ENCODE measurements at places on chromosomes 1 and 21. TPM values are rescaled to one million over a fixed set of nuclear protein-coding genes. Genes with fewer than 3 reads are reported as not detected.

DNA sequence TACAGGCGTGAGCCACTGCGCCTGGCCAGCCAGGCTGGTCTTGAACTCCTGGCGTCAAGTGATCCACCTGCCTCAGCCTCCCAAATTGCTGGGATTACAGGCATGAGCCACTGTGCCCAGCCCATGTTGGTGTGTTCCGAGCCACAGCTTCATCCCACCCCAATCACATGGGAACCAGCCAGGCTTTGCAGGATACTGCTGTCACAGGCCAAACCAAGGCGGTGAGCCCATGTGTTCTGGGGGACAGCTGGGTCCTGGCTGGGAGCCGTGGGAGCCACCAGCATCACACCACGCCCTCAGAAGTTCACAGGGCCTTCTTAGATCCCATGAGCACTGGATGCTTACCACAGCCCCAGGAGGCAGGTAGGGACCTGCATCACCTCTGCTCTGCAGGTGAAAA is 56.9 kb downstream of the DHRS3 start:
- no peak for DNase-seq

DNA sequence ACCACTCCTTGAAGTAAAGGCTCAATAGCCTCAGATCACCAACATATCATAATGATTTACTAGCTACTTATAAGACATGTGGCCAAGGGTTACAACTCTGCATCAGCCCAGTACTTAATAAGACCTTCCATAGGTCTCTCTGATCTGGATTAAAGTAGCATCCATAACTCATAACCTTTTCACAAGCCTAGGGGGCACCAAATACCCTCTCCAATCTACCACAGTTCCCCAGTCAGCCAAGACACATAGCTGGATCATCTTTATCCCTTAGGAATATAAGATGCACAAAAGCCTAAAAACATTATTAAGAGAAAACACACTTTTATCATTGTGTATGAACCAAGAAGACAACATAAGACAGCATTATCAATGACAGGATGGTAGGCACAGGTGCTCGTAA is 22.1 kb downstream of the SSX2IP start:
- no peak for DNase-seq

- DNase-seq, result no peak
Observed at GRCh38 chr1:62810420-62811274, 26.7 kb downstream of the ATG4C start.

- no peak for DNase-seq
Observed at GRCh38 chr1:178161516-178161915, 67.6 kb downstream of the RASAL2 start.

DNA sequence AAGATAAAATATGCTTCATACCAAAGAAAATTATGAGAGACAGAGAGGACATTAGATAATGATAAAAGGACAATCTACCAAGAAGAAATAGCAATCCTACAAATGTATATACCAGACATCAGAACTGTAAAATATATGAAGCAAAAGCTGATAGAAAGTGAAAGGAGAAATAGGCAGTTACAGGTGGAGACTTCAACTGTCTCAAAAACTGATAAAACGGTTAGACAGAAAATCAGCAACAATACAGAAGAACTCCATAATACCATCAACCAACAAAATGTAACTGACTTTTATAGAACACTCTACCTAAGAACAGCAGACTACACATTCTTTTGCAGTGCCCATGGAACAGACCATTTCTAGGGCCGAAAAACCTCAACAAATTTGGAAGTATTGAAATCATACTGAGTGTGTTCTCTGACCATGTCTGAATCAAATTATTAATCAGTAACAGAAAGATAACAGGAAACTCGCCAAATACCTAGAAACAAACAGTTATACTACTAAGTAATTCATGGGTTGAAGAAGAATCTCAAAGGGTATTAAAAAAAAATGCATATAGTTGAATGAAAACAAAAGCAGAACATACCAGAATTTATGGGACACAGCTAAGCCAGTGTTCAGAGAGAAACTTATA is 132.1 kb downstream of the RPS6KC1 start:
- DNase-seq, result no peak

DNA sequence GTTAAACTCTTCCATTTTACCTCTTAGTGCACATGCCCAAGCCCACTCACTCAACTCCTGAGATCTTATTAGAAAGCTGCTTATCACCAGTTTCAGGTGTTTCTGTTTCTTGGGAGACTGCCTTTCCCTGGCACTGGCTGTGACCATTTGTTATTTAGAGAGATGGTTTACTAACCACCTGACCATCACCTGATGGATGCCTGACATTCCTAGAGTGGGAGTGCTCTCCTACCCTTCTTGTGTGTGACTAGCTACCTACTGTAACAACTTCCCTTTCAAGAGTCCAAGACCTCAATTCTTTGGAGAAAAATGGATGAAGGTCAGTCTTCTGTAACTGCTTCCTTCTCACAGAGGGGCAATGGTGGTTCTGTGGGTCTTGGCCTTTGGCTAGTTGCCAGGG is 755.2 kb upstream of the ADAMTS5 start:
- DNase-seq, result no peak

DNA sequence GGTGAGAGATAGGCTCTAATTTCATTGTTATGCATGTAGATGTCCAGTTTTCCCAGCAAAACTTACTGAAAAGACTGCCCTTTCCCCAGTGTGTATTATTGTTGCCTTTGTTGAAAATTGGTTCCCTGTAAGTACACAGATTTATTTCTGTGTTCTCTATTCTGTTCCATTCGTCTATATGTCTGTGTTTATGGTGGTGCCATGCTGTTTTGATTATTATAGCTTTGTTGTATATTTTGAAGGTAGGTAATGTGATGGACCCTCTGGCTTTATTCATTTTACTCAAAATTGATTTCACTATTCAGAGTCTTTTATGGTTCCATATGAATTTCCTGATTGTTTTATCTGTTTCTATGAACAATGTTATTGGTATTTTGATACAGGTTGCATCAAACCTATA is 375.8 kb upstream of the VAMP3 start:
- DNase-seq, result no peak

- no peak for DNase-seq
Observed at GRCh38 chr1:155166471-155167165, 6.5 kb downstream of the KRTCAP2 start.

DNA sequence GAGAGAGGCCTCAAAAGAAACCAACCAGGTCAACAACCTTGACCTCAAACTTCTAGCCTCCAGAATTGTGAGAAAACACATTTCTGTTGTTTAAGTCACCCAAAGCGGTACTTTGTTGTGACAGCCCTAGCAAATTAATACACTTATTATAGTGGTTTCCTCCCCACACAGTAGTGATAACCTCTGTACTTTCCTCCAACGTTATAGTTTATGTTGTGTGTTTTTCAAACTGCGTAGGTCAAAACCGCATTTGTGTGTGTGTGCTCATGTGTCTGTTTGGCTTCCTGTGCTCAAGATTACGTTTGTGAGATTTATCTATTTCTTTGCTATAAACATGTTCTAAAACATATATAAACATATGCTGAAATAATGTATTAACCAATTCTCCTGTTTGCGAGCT is 667.8 kb upstream of the USP24 start:
- DNase-seq, result no peak

- no peak for DNase-seq
Observed at GRCh38 chr1:157034137-157034800, 11.3 kb downstream of the ARHGEF11 start.

DNA sequence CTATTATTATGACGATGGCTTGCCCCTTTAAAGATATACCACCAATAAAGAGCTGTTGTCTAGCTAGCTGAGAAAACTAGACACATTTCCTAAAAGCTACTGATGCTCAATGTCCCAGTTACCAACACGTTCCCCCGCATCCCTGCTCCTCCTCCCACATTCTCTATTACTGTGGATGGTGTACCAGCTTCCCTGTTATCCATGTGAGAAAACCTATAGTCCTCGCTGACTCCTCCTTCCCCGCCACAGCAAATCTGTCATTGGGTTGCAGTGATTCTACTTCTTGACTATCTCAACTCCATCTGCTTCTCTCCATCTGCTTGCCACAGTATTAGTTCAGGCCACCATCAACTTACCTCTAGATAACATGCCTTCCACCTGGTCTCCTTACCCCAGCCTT is 337.5 kb downstream of the KCNH1 start:
- DNase-seq, result peak; percentile 47

DNA sequence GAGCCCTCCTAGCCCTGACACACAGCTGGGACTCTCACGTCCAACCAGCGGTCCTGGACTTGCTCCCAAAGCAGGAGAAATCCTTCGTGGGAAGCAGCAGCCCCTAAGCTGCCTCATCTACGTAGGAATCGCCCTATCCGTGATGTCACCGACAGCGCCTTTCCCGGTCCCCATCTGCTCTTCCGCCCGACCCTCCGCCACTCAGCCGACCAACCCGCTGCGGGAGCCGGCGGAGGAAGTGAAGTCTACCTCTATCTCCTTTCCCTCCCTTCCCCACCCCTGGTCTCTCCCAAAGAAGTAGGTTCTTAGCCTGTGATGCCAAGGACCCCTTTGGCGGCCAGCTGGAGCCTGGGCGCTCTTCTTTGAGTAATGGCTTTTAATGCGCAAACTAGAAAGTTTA is 272.1 kb downstream of the FAM72C start:
- DNase-seq, result no peak

- no peak for DNase-seq
Observed at GRCh38 chr1:33246171-33246570, 10.1 kb upstream of the ZNF362 start.

DNA sequence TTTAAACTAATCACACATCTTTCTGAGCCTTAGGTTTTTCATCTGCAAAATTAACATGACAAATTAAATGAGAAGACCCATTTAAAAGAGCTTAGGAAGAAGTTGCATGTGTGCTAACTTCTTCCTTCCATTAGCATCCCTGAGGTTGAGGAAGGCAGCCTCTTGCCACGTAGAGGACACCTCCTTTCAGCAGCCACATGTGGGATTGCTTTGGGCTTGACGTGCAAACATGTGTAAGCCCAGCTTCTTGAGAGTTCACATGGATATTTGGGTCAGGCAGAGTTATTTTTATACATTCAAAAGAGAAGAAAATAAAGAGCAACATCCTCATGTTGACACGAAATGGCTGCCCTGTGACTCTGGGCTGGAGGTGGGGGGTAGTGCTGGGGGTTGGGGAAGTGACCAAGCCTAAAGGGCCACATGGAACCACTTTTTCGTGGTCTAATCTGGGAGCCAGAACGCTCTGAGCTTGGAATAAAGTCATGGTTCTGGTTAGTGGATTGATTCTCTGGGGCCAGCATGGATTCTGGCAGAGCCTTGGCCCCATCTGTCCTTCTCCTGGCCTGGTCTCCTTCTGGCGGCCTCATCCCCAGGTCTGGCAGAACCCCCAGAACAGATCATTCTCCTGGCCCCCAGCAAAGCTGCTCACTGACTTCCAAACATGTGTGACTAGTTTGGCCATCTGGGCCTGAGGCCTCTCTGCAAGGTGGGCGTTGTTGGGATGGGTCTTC is 137.1 kb upstream of the USP24 start:
- DNase-seq, result no peak

GRCh38 chr1:167431909-167432650 is 86.2 kb downstream of the CD247 start:
- no peak for DNase-seq

GRCh38 chr21:44510109-44510507 is 29.9 kb downstream of the KRTAP10-1 start:
- DNase-seq, result no peak

- DNase-seq, result no peak
Observed at GRCh38 chr1:31552489-31552888, 23.8 kb upstream of the TINAGL1 start.

DNA sequence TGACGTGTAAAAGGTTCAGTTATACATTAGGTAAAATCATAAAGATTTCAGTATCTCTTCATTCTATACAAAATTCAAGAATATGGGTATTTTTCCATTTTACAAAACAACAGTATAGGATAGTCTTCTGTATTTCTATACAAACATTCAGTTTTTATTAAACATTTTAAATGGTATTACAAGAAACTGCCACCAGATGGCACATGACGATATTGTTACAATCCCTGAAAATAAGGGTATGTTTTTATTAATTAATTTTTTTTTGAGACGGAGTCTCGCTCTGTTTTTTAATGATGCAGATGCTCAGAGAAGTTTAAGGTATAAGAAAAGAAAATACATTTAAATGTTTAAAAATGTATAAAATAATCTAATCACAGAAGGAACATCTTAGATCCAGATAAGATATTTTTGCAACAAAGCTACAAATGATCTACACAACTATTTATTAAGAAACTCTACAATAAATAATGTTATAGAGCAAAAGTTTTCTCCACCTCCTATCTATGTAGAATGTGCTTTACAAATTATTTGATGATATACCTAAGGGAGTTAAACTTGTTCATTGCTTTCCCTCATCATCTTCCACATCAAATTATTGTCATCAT is 23.5 kb upstream of the RSBN1 start:
- no peak for DNase-seq

DNA sequence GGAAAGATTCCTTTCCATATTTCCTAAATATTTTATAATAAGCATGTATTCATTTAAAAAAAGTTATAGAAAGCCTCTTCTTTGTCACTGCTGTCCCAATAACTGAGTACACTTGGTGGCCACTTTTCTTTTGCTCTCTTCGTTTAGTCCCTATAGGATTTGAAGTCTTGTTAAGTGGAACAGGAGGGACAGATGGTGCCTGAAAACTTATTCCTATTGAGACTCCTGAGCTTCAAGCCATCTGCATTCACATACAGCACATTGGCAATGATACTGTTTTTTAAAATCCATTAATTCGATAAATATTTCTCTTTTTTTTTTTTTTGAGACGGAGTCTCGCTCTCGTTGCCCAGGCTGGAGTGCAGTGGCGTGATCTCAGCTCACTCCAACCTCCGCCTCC is 2.0 kb upstream of the ZBTB40 start:
- DNase-seq, result no peak

DNA sequence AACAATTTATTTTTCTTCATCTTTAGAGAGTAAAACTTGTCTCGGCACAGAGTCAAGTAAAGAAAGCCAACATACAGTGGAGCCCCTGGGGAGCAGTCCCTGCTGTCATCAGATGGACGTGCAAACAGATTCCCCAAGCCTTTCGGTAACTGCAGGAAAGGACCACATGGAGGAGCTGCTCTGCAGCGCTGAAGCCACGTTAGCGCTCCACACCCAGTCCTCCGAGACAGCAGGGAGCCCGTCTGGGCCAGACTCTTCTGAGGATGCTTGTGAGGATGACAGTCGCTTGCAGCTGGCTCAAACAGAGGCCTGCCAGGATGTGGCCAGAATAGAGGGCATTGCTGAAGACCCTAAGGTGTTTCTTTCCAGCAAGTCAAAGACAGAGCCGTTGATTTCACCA is 77.1 kb upstream of the SCCPDH start:
- peak; percentile 52 for DNase-seq

- DNase-seq, result no peak
Observed at GRCh38 chr1:176896216-176896615, 268.3 kb downstream of the ASTN1 start.

GRCh38 chr21:42155045-42155855 is 63.7 kb upstream of the ABCG1 start:
- DNase-seq, result no peak

- DNase-seq, result no peak
Observed at GRCh38 chr1:188188317-188188716, 1359.6 kb downstream of the PLA2G4A start.

RSPO1 gene
- not detected for total RNA-seq

SLC1A7 gene
- total RNA-seq, result not detected

UMODL1 gene
- total RNA-seq, result not detected

IRF6 gene
- 0.31 TPM for total RNA-seq

REG4 gene
- not detected for total RNA-seq

AIRE gene
- total RNA-seq, result not detected

PADI6 gene
- total RNA-seq, result not detected

ARPC5 gene
- total RNA-seq, result 145 TPM

OR2M3 gene
- 0.16 TPM for total RNA-seq
